ENCODE measurements at places on chromosomes 1 and 21. TPM values are rescaled to one million over a fixed set of nuclear protein-coding genes. Genes with fewer than 3 reads are reported as not detected.

The IPO13 gene
- total RNA-seq, result 21.0 TPM

The CRNN gene
- not detected for total RNA-seq

The KCNQ4 gene
- total RNA-seq, result not detected

The CRB1 gene
- not detected for total RNA-seq

The C1orf87 gene
- not detected for total RNA-seq

The BLZF1 gene
- 38.8 TPM for total RNA-seq

The C1orf226 gene
- 0.29 TPM for total RNA-seq

The KCNA2 gene
- total RNA-seq, result under 0.01 TPM

The PIK3C2B gene
- total RNA-seq, result 0.57 TPM

All from placental pericyte (primary cell).